ENCODE measurements at places on chromosomes 5 and 9.
A peak's percentile ranks its signal among the peaks of the same experiment; 100 is the strongest.

DNA sequence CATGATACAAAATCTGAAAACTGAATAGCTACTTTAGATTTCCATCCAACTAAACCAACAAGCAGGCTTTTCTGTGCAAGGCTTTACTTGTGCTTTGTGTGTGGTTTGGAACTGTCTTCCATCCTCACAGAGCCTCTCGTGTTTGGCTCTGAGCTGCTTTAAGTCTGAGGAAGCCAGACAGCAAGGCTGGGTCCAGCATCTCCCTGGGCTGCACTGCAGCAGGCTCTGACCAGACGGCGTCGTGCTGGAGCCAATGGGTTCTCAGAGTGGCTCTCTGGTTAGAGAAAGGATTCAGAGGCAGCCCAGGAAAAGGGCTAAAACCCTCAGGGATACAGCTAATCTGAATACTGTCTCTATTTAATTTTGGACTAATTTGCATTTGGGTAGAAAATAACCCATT lies 207.9 kb upstream of the EFNA5 start:
- no peak for DNase-seq

GRCh38 chr5:72523960-72524582 lies 16.9 kb upstream of the ZNF366 start:
- peak; percentile 96 for DNase-seq

DNA sequence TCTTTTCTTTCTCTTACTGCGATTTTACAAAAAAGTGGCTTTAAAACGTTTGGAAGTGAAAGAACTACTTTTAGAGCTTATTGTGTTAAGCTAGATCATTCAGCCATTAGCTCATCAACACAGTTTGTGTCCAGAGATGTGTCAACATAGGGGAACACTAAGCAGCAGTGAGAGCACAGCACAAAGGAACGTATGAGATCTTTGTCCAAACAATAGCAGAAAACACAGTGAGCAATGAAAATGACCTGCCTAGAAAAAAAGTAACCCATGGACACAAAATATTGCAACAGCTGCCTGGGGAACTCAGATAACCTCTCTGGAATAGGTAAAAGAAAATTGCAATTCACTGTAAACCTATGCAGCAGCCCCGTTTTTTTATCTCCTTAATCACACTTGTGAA lies 372.5 kb downstream of the ARHGEF28 start:
- peak; percentile 75 for DNase-seq

- no peak for DNase-seq
These were observed 4.1 kb downstream of the TNFAIP8 start for GRCh38 chr5:119359737-119360413.

- peak; percentile 72 for DNase-seq
These were observed 64.5 kb upstream of the GNA14 start for GRCh38 chr9:77712533-77713130.

DNA sequence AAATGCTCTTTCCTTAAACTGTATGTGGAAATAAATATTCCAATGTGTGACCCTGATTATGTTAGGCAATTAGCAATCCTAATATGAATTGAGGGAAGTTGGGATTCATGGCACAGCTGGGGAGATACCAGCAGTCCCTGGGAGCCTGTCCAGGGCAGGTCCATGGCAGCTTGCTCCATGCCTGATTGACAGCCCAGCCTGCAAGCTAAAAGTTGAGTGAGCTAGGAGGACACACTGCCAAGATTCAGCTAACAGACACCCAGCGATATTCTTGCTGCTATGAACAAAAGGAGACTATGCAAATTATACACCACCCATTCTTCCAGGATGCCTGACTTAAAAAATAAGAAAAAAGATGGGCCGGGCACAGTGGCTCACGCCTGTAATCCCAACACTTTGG lies 6.2 kb downstream of the TGFBI start:
- no peak for DNase-seq

DNA sequence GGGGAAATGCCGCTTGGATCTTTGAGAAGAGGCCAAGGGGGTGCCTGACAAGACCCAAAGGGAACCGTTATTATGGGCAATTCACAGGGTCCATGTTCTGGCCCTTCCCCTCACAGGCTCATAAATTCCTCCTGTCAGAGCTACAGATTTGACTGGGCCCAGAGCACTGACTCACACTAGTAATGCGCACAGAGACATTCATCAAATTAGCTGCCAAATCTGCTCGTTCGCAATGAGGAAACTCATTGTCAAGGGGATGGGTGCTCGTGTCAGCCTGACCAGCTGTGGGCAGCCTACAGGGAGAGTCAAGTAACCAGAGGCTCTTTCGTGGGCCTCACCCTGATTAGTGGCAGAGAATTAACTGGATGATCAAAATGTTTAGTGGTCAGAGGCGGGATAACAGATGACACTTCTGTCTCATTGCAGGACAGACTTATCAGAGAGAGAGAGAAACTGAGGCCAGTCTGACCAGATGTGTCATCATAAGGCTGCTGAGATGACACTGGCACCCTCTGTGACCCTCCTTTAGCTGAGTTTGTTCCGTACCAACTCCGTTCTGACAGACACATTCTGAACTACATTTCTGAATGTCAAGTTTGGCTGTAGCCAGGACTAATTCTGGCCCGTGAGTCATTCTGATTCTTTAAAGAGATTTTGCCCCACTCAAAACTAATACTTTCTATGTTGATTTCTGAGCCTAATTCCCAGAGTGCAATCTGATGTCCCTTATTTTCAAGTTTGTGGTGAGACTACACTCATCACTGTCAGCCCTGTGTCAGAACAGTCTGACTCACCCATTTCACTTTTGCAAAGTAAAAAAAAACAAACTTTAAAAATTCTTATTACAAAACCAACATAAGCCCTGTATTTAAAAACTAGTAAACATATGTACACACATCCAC lies 377.1 kb downstream of the ACTL7B start:
- peak; percentile 95 for DNase-seq

- DNase-seq, result peak; percentile 44
These were observed 245.5 kb downstream of the SMARCA2 start for GRCh38 chr9:2260417-2261306.

- DNase-seq, result no peak
These were observed 50.6 kb downstream of the SHB start for GRCh38 chr9:38018241-38018957.

- DNase-seq, result peak; percentile 61
These were observed 1.6 kb downstream of the MED27 start for GRCh38 chr9:132077881-132078698.

- DNase-seq, result no peak
These were observed 58.0 kb downstream of the SLC22A5 start for GRCh38 chr5:132427281-132428146.

DNA sequence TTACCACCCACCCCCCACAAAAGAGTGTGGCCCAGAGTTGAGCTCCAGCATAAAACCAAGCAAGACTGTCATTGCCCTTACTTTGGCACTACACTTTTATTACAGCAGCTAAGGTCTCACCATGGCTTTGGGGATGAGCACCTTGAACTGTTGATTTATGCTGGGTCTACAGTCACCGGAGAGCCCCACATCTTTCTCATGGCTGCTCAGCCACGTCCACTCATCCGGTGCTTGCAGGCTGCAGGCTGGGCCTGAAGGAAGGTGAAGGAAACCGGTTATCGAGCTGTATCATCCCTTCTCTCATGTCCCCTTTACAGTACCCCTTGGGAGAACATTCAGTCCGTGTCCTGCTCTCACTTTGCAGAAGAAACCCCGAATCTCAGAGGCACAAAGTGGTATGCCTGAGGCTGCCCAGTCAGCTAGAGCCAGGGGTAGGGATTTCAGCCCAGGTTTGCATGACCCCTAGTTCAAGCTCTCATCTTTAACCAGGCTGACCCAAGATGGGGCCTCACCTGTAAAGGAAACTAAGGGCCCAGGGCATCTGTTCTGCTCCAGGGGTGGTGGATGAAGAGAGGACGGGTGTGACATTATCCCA lies 11.6 kb downstream of the TMOD1 start:
- no peak for DNase-seq

DNA sequence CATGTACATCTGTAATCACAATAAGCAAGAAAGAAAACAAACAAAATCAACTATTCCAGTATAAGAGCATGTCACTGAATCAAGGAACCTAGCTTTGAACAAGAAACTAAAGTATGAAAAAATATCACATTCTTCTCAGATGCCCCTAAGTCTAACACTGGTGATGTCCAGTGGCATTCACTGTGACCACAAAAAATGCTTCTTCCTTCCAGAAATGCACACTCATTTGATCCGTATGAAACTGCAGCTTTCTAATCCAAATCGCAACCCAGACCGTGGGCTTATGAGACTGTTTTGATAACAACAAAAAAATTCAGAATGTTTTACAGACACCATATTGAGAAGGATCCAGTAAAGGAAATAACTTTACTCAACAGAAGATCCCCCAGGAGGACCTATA lies 320.1 kb upstream of the TARS1 start:
- peak; percentile 59 for DNase-seq

DNA sequence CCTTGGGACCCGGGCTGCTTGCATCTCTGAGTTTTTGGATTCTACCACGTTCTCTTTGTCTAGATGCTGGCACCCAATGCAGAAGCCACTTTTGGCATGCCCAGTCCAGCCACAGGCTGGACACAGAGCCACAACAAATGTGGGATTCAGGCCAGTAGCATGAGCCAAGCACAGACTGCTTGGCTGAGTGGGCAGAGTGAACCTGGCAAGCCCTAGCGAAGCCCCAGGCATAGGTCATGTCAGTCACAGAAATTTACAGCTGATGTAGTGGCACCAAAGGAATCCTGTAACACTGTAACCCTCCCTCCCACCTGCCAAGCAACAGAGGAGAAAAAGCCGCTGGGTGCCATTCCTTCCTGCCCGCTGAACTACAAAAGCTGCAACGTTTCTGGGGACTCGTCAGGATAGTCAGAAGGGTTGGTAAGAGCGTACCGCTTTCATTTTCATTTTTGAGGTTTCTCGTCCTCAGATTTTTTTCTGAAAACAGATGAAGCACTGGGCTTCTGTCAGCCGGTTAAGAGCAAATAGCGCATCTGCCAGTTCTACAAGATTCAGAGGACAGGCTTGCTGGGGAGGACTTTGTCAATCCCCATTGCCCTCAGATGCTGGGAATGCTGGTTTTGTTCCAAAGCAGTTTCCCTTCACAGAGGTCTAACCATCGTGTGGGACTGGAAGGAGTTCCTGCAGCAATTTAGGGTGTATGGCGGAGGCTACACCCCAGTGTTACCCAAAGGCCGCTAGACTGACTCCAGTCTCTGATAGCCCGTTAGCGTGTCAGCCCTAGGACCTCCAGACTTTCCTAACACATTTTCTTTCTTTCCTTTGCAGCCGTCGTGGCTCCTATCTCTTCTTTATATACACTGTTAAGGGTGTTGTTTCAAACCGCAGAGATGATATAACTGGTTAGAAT lies 399.0 kb downstream of the HTR1A start:
- no peak for DNase-seq

GRCh38 chr9:9489183-9489582 lies 1123.6 kb downstream of the PTPRD start:
- DNase-seq, result no peak

GRCh38 chr5:14776602-14777001 lies 95.0 kb downstream of the ANKH start:
- no peak for DNase-seq

DNA sequence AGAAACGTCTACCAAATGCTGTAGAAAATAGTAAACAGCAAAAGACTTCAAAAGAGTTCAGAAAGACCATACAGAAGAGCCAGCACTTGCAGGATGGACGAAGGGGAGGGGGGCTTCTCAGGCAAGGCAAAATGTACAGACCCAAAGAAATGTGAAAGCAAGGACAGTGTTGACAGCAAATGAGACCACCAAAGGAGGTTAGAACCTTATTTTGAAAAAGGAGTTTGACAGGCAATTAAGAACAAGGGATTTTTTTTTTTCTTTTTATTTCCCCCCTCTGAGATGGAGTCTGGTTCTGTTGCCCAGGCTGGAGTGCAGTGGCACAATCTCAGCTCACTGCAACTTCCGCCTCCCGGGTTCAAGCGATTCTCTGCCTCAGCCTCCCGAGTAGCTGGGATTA lies 223.2 kb downstream of the EFNA5 start:
- no peak for DNase-seq

DNA sequence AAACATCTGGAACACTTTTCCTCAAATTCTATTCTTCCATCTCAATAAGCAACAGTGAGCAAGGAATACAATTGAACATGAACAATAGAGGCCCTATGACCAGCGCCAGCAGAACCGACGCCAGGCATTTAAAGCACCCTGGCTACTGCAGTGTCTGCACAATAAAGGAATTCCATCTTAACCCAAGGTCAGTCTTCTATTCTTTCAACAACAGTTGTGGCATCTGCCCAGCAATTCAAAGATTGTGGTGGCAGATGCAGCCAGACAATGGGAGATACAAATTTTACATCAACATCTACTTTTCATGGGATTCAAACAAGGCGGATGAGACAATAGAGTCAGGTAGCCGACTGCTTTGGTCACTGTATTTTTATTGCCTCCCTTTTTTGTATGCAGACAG lies 65.9 kb downstream of the ELL2 start:
- no peak for DNase-seq

- no peak for DNase-seq
These were observed 584.3 kb upstream of the KLF4 start for GRCh38 chr9:108073823-108074222.

- DNase-seq, result peak; percentile 29
These were observed at the start of gene PCDHB5 for GRCh38 chr5:141135030-141135717. PCDHB5 (plus strand) TSS chr5:141135206; CDS start chr5:141135435, 229 bp downstream.

Data from cardiac fibroblast (primary cell).